ENCODE measurements at places on chromosomes 5 and 9.

GRCh38 chr5:889075-889710 lies 3.4 kb downstream of the BRD9 start:
- no peak for DNase-seq

- no peak for DNase-seq
Measured at GRCh38 chr5:54469622-54470021, 14.1 kb downstream of the HSPB3 start.

DNA sequence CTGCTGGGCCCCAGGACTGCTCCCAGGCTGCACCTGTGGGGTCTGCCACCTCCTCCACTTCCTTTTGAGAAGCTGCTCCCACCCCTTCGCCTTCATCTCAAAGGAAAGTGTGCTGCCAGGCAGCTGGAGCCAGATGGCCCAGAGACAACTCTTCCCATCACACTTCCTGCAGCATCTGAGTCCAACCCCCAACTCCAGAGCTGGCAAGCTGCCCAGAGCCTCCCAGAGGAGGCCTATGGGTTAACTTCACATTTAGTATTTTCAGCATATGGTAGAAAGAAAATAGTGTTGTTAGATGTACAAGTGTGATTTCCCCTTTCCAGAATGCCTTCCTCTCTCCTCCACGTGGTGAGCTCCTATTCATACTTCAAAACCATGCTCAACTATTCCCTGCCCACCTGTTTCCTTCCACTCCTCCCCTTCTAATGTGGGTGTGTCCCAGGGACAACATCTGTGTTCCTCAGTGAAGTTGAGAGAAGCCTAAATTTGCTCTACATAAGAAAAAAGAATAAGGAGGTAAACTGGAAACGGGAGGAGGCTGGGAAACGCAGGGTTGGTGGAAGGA lies 38.6 kb upstream of the KCNMB1 start:
- no peak for DNase-seq

DNA sequence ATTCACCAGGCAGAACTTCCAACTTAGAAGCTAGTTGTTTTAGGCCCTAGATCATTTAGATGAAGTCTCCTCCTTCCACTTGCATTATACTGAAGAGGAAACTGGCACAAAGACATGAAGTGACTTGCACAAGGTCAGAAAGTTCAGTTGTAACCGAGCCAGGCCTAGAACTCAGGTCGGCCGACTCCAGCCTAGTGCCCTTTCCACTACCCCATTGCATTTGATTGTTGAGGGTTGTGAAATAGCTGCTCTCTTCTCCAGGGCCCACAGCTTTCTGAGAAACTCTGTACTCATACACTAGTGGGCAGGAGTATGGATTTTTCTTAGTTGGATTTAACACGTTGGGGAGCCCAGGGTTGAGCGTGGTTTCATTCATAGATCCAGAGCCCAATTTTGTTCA lies 5.6 kb downstream of the ZNF462 start:
- no peak for DNase-seq

DNA sequence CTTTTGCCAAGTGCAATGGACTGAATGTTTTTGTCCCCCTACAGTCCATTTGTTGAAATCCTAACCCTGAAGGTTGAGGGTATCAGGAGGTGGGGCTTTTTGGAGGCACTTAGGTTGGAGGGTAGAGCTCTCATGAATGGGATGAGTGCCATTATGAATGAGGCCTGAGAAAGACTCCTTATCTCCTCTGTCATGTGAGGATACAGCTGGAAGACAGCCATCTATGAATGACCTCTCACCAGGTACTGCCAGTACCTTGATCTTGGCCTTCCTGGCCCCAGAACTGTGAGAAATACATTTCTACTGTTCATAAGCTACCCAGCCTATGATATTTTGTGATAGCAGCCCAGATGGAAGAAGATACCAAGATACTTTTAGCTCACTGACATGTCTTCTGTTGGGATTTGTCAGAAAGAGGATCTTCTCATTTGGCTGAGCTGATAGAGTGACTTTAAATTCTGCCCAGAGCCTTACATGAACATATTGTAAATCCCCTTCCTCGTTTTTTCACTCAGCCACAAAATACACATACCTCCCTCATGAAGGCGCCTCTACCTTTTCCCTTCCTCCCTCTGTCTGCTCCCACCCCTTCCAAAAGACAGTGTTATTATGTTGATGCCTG lies 256.4 kb downstream of the PDZD2 start:
- no peak for DNase-seq

- DNase-seq: no peak
Measured at GRCh38 chr5:143174714-143175398, 228.6 kb downstream of the NR3C1 start.

DNA sequence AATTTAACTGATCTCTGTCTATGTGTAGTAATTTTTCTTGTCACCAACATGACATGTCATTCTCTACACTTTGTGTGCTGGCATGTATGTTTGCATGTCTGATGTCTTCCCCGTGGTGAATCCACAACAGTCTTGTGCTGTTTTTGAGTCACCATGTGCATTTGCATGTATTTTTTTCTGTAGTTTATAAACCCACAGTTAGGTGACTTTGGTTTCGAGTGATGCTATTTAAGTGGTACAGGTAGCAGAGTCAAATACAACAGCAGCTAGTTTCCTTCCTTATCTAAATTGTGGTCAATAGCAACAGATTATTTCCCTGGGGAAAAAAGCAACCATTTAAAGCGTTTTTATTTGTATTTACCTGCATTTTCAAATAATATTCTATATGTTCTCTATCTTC lies 89.9 kb upstream of the FSD1L start:
- no peak for DNase-seq

DNA sequence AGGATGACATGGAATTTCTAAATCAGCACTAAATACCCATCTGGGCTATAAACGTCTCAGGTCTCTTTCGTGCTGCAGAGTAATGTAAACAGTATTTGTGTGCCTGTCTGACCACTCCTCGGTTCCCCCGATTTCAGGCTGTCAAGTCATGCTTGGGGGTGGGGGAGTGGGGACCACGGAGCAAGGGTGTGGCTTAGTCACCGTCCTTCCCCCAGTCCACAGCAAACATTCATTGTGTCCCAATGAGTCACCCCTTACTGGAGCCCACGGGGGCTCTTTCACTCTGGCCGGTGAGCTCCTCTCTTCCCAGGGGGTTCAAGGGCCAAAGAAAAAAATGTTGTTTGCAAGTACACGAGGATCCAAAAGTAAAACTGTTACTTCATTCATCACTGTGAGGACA lies 72.4 kb upstream of the ICE1 start:
- no peak for DNase-seq

DNA sequence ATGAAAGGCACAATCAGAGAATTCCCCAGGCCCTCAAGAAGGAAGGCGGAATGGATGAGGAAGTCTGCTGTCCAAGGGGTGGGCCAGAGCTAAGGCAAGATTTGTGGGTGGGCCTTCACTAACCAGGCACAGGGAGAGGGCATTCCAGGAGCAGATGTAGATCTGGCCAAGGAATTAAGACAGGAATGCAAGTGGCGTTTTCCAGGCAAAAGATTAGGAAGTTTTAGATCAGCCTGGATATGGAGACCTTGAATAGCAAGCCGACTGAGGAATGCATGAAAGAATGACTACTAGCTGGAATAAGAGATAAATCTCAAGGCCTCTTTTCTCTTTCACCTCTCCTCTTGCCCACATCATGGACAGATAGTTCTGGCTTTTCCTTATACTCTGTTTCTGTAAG lies 68.5 kb downstream of the GHR start:
- DNase-seq: no peak

GRCh38 chr5:20286512-20286911 lies 298.5 kb upstream of the CDH18 start:
- no peak for DNase-seq

DNA sequence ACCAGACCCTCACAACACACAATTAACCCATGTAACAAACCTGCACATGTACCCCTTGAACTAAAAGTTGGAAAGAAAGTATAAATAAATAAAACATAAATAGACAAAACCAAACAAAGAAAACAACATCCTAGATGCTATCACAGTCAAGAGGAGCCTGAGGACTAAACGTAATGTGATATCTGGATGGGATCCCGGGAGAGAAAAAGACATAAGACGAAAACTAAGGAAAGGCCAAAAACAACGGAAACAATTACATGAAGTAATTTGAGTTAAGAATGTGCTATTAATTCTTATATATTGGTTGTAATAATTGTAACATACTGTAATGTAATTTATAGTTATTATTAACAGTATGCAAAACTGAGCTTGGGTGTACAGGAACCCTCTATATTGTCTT lies 793.9 kb downstream of the SEMA5A start:
- no peak for DNase-seq

DNA sequence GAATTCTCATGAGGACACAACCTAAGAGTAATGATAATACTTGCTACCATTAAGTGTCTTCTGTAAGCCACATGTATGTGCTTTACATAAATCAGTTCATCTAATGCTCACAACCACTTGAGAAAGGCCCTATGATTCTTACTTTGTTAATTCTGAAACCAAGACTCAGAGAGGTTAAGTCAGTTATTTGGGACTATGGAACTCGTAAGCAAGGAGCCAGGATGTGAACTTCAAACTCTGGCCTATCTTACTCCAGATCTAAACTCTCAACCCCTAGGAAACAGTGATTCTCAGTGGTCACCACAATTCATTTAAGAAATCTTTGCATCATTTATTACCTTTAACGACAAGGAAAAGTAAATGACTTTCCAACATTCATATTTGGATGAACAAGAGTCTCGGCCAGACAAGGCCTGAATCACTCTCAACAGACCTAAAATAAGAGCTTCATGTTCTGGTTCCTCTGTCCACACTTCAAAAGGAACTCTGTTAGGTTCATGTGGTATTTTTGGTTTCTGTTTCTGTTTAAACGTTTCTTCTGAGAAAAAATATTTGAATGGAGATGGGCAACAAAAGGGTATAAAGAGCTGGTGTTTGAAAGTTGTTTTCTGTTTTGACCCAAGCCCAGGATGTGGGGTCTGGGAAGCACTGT lies 104.8 kb downstream of the LPAR1 start:
- DNase-seq: no peak

DNA sequence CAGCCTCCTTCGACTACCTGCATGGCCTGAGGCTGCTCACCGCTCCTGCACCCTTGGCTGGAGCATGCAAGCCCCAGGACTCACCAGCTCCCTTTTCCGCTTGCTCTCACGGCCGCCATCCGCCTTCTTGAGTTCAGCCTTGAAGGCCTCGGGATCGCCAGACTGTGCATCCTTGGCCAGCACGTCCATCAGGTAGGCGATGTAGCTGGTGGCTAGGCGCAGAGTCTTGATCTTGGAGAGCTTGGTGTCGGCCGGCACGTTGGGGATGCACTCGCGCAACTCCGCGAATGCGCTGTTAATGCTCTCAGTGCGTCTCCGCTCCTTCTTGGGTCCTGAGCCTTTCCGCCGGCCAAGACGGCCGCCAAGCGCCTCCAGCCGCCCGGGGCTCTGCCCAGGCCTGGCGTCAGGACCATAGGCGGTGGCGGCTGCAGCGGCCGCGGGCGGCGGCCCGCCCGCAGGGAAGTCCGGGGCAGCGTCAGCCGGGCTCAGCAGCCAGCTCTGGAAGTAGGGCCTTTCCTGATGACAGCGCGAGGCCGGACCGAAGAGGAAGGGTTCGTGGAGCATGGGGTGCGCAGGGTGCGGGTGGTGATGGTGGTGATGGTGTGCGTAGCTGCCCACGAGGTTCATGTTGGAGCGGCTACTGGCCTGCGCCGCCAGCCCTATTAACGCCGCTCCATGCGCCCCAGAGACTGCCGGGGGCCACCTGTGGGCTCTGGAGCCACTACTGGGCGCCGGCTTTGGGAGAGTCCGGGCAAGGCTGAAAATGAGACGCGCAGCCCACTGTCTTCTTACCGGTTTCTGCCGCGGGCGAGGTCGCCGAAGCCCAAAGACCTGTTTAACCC lies 424 bp downstream of the HAND1 start:
- DNase-seq: no peak

DNA sequence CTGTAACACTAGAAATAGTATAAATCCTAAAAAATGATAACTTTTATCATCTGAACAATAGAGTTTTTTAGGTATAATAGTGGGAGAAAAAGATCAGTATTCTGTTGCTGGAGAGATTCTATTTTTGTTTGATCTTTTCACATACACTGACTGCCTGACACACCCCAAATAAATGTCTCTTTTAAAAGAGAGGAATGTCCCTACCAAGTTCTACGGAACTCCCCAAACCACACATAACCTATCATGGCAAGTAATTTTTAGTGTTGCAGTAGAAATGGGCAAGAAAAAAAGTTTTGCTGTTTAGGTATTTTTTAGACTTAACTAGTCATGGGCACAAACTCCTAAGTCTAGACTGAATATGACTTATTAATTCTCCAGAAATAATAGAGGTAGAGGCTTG lies 139.1 kb downstream of the ELAVL2 start:
- no peak for DNase-seq

- DNase-seq: peak; percentile 12
Measured at GRCh38 chr5:135560858-135561257, 17.9 kb downstream of the CXCL14 start.

GRCh38 chr9:6188466-6188865 lies 27.1 kb upstream of the IL33 start:
- no peak for DNase-seq

DNA sequence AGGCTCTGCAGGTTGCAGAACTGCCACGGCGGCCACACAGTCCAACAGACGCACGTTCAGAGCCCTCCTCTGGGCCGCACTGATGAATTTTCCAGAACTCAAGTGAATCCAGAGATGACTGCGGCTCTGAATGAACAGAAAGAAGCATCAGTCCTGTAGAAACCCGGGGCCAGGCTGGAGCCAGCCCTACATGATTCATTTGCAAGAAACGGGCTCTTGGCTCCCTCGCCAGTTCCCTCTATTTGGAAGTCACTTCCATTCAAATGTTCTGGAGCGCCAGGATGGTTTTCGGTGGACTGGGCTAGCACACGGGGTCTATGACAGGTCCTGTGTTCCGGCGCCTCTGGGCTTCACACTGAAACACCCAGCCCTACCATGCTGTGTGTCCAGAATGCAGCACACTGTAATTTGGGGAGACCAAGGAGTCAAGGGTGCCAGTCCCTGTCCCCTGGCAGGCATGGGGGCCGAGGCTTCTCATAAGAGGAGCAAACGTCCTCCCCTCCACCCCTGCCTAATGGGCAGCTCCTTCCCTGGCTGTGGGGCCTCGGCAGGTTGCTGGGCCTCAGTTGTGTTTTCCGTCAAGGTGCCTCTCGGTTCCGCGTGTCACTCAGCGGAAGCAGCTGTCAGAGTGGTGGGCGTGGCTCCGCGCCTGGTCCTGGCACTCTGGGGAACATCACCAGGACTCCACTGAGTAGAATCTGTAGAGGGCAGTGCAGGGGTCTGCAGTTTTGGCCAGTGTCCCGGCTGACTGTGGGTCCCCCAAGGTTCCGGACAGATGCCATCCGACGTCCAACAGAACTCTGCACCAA lies 18.1 kb upstream of the COL5A1 start:
- DNase-seq: no peak

GRCh38 chr5:180007582-180007981 lies 64.0 kb downstream of the RNF130 start:
- no peak for DNase-seq

DNA sequence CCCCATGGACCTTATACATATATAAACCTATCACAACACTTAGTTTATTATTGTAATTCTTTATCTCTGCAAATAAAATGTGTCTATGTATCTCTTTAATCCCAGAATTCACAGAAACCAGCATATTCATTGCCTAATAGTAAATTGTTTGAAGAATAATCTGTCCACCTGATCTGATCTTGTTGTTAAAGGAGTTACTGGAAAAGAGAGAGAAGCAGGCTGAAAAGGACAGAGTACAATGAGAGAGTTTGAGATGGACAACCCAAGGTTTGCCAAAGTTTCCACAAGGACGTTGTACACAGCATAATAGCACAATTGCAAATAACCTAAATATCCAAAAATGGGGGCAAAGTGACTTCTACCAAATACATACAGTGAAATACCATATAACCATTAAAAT lies 23.8 kb downstream of the PLPP1 start:
- no peak for DNase-seq
